ENCODE measurements at places on chromosomes 16 and 17.

GRCh38 chr16:46922239-46922638 is 38.1 kb downstream of the GPT2 start:
- DNase-seq, result no peak

DNA sequence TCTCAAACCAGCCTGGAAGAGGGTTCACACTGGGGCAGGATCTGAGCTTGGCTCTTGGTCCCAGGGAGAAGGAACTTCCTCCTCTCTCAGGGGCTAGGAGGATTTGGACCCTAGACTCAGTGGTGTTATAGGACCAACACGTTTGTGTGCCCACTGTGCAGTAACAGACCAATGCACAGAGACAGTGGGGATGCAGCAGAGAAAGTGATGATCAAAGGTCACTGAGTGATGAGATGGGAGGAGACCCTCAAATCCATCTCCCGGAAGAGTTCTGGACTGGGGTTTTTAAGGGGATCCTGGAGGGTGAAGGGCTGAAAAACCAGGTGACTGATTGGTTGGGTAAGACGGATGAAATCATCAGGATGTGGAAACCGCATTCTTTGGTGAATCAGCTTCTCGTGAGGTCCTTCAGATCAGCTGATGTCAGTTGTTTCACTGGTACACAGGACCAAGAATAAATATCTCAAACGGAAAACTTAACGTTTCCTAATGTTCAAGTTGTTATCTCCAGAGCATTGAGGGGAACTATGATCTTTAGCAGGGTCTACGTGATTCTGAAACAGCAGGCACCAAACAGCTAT is 3.3 kb upstream of the VAC14 start:
- DNase-seq, result no peak

GRCh38 chr17:29114141-29114540 is 66.1 kb downstream of the MYO18A start:
- DNase-seq, result no peak

- no peak for DNase-seq
Observed at GRCh38 chr17:80646328-80646727, 101.7 kb downstream of the RPTOR start.

- no peak for DNase-seq
Observed at GRCh38 chr16:85678821-85679220, 9.9 kb downstream of the GINS2 start.

- no peak for DNase-seq
Observed at GRCh38 chr16:74100395-74101326, 196.0 kb upstream of the PSMD7 start.

- no peak for DNase-seq
Observed at GRCh38 chr17:80248894-80249710, 11.6 kb upstream of the RNF213 start.

DNA sequence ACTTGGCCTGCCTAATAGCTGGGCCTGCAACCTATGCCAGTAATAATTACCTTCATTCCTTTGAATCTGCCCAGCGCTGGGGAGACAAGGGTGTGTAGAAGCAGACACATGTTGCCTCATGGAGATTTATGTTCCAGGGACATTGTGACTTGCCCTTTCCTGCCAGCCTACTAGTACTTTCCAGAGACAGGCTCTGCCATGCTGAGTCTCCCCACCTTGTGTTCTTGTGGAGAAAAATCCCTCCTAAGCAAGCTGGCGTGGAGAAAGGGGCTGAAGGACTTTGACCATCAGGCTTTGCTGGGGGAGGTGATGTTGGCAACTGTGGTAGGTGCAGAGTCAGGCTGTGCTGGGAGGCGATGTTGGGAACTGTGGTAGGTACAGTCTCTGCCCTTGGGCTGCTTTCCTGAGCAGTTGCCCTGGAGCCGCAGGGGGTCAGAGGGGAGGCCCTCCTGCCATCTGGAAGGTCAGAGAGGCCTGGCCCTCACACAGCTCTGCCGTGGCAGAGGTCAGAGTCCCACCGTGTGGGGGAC is 4.0 kb downstream of the KSR1 start:
- no peak for DNase-seq

- DNase-seq, result no peak
Observed at GRCh38 chr16:47734081-47734857, 273.1 kb downstream of the PHKB start.

DNA sequence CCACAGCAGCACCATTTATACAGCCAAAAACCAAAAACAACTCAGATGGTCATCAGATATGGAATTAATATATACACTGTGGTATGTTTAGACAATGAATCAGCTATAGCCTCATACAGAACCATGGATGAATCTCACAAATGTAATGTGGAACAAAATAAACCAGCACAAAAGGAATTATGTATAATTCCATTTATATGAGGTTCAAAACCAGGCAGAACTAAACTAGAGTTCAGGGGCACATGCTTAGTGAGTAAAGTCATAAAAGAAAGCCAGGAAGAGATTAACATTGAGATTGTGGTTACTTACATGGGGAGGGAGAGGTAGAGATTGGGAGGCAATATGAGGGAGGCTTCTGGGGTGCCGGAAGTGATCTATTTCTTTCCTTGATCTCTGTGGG is 231.1 kb downstream of the COPRS start:
- no peak for DNase-seq

DNA sequence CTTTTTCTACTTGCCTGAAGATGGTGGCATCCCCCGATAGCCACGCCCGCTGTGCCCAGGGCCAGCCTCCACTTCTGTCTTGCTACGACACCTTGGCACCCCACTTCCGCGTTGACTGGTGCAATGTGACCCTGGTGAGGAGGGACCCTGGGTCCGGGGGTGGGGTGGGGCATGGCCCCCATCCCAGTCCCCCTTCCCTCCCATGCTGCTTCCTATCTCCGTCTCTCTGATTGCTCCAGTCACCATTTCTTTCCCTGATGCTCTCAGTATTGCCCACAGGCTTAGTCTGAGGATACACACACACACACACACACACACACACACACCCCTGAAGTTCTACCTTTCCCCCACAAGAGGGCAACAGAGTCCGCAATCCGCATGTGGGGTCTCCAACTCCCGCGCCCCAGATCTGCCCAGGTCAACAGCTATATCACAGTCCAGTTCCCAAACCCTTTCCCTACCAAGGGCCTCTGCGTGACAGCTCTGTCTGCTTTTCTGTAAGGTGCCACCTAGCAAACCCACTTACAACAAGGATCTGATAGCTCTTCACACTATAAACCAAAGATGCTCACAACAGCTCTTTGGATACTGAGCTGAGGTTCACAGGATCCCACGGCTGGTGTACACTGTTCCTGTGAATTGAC is 3.4 kb downstream of the SGCA start:
- peak; percentile 54 for DNase-seq

- no peak for DNase-seq
Observed at GRCh38 chr17:80795754-80796153, 195.9 kb upstream of the CHMP6 start.

DNA sequence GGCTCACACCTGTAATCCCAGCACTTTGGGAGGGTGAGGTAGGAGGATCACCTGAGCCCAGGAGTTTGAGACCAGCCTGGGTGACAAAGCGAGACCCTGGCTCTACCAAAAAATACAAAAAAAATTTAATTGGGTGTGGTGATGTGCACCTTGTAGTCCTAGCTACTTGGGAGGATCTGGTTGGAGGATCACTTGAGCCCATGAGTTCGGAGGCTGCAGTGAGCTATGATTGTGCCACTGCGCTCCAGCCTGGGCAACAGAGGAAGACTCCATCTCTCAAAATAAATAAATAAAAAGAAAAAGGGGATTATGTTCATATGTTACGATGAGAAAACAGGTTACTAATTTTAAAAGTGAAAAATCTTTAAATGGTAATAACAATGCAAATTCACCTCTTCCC is 996 bp downstream of the MLKL start:
- no peak for DNase-seq

DNA sequence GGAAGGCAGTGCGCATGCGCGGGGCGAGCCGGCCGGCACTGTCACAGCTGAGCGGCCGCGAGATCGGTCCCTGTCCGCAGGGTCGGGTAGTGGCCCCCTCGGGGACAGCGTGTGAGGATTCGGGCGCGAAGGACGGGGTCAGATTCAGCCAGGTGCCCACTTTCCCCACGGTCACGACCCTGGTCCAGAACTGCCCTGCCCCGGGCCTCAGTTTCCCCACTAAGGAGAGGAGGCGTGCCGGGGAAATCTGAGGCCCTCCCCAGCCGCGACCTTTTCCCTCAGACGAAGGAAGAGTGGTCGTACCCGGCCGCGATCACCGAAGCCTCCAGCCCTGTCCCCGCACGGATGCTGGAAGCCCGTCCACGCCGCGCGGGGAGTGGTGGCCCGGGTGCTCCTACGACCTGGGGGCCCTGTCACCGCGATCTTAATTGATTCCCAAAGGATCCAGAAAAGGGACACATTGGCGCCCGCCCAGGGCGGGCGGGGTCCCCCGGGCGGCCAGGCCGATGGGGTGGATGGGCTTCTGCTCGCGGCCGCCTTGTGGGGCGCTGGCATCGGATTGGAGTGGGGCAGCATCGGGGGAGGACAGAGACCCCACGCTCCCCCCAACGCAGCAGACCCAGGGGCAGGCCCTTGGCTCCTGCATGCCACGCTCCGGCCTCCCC is 57.7 kb downstream of the SRL start:
- DNase-seq, result no peak

DNA sequence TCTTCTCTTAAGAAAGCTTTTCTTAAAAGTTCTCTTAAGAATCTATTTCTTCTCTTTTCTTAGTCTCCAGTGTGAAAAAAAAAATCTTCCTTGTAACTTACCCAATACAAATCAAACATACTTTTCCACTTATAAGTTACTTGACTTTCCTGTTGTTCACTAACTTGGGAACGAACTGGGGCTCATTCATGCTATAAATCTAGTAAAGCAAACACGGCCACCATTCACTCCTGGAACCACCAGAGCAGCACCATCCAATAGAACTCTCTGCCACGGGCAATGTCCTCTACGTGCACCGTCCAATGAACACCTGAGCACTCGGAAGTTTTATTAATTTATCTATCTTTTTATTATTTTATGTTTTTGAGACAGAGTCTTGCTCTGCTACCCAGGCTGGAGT is 20.8 kb downstream of the SRP68 start:
- no peak for DNase-seq

DNA sequence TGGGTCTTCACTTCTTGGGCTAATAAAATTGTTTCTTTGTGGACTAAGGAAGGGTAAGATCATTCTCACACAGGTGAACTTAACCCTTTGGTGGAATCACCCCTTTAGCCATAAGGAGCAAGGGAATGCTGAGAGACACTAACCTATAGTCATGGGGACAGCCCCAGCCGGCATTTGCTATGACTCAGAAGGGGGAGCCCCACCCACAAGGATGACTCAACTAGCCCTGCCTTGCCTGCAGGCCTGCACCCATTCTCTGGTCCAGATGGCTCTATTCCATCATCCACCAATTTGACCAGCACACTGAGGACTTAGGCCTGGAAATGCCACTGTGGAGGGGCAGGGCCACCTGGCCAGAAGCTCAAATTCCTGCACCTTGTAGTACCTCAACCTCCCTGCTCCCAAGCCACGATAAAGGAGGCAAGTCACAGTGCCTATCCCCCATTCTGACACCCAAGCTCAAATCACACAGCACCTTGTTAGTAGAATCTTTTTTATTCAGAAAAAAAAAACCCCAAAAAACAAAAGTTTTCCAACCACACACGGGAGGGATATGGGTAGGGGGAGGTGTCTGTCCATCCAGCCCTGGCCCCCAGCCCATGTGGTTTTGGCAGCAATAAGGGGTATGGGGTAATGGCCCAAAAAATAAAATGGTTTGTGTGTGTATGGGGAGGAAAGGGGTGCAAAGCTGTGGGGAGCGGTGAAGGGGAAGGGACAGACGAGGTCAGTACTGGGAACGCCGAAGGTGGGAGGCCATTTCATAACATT is 3.0 kb downstream of the PFN1 start:
- peak; percentile 35 for DNase-seq

GRCh38 chr16:73058616-73059409 is 10.9 kb upstream of the ZFHX3 start:
- no peak for DNase-seq

- DNase-seq, result no peak
Observed at GRCh38 chr16:75803753-75804152, 77.5 kb upstream of the CPHXL start.

GRCh38 chr17:8237175-8237574 is 10.7 kb downstream of the CTC1 start:
- no peak for DNase-seq

- DNase-seq, result no peak
Observed at GRCh38 chr17:67285360-67285759, 40.4 kb upstream of the HELZ start.

DNA sequence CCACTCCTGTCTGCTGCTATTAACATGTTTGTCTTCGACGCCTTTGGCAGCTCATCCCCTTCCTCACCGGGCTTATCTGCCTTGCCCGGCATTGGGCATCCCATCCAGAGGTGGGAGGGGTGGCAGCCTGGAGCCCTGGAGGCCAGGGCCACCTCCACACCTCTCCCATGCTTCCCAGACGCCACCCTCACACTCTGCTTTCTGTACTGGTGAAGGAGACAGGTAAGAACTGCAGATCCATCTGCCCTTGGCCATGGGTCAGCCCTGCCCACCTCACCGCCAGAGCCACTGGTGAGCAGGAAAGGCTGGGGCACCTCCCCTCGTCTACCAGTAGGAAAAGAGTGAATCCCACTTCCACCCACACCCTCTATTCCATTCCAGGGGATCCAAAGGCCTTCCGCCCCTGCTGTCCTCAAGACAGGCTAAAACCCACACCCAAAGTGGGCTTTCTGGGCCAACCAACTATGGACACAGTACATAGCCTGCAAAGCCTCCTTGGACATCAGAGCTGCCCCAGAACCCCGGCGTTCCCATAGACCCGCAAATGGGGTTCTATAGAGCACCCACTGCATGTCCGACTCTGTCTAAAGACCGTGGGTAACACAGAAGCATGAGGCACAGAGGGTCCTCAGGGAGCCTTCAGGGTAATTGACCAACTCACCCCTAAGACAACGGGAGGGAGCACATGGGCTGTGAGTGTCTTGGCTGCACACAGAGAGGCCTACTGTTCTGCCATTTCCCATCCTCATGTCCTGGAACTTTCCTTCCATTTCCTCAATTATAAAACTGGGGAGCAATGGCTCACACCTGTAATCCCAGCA is 23.4 kb upstream of the RBFOX3 start:
- DNase-seq, result no peak

DNA sequence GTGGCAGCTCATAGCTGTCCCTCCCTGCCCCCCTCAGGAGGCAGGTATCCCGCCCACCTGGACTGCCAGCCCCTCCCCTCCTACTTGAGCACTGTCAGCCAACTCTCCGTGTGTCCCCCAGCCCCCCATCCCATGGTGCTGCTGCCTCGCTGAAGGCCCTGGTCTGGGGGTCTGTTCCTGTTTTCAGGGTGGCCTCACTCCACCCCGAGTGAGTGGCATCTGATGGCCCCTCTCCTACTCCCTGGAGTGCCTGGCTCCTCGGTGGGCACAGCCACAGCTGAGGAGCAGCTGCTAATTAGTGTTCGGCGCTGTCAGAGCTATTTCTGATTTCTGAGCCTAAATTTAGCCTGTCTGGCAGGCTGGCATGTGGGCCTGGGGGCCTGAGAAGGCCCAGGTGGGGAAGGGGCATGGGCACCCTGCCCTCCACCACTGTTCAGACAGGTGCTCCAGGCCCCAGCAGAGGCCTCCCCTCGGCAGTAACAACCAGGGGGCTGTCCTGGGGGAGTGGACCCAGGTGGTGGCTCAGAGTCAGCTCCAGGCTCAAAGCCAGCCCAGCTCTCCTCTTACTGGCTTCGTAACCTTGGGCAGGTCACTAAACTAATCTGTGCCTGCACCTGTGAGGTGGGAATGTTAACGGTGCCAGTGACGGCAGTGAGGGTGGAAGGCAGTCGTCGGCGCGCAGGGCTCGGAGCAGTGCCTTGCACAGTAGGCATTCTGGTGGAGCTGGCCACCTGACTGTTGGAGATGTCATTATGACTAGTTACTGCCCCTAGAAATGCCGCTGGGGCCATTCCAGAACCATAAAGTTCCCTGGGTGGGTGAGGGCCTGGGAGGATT is 6.5 kb downstream of the FMNL1 start:
- peak; percentile 33 for DNase-seq

- no peak for DNase-seq
Observed at GRCh38 chr17:63634816-63635215, 12.6 kb downstream of the MAP3K3 start.
